ENCODE measurements at places on chromosomes 7 and 10.

- DNase-seq = no peak
These were observed 483.1 kb downstream of the GALNT17 start for GRCh38 chr7:71615017-71615416.

- no peak for DNase-seq
These were observed 275.9 kb downstream of the SKAP2 start for GRCh38 chr7:26588511-26588910.

DNA sequence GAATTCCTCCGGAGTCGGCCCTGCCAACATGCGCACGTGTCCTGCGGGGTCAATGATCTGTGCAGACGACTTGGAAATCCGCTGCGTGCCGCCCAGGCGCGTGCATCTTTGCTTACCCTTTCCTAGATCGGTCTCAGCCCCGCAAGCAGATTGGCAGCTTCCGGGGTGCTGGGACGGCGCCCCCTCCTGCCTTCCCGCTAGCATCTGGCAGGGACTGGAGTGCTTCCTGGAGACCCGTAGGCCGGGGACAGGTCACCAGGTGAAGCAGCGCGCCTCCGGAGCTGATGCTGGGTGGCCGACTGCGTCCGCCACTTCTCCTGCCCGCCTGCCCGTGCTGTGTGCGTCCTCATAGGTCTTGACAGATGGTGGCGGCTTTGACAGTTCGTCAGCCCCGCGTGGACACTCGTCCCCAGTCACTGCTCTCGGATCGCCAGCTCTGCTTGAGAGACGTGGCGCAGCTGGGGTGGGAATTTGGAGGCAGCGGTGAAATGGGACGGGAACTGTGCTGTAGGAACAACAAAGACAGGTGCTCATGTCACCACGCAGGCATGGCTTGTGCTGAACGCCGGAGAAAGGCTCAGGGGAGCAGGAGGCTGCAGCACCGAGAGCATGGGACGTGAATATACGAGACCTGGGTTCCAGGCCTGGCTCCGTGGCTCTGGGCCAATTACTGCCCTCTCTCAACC is 21.9 kb upstream of the KCNK18 start:
- DNase-seq = no peak

GRCh38 chr10:114102256-114102655 is 58.6 kb downstream of the ADRB1 start:
- no peak for DNase-seq

DNA sequence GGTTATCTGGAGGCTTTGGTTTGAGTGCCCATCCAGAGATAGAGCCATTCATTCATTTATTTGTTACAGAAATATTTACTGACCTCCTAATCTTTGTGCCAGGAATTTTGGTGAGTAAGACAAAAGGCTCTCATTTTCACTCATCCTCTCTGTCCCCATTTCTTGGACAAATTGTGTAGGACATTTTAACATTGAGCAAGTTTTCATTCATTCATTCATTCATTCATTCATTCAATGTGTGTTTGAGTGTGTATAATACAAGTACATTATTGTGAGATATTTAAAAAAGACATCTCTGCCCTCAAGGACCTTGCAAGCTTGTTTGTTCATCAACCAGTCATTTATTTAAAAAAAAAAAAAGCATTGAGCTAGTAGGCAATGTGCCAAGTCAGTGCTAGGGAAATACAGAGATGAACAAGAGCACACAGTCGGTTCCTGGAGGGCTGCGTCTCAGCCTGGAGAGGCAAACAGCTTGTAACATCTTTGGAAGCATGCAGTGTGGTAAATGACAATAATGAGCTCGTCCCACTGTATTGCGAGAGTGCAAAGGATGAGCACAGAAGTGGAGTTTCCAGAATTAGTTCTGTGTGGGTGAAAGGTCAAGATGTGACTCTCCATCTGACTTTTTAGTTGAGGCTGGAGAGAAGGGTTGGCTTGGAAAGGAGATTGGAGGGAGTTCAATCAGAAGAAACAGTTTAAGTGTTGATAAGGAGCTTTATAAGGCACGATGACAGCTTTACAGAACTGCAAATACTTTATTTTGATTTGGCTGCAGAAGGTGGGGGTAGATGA is 50.5 kb upstream of the HBP1 start:
- DNase-seq = no peak

DNA sequence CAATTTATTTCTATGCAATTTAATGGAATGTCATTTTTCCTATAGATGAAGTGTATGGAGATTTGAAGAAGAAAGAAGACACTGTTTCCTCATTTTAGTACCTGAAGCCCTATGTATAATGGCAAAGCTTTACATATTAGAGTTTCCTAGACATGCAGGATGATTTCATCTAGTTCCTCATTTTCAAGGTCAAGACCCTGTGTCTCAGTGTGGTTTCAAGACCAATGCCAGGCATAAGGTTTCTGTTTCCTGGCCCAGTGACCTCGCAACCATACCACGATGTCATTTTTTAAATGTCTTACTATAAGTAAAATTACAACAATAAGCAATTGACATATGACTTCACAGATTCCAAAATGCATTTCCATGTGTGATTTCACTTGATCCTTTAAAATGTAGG is 336.5 kb upstream of the PRKCQ start:
- DNase-seq = no peak

- no peak for DNase-seq
These were observed 67.7 kb downstream of the AKR1B1 start for GRCh38 chr7:134391223-134391622.

- no peak for DNase-seq
These were observed 58.9 kb upstream of the STRIP2 start for GRCh38 chr7:129375141-129375938.

- no peak for DNase-seq
These were observed 48.4 kb downstream of the CACNA2D1 start for GRCh38 chr7:82395147-82395546.

- no peak for DNase-seq
These were observed 303.5 kb downstream of the BBS9 start for GRCh38 chr7:33432821-33433220.

- DNase-seq = no peak
These were observed 56.2 kb upstream of the ETV1 start for GRCh38 chr7:14045651-14046050.

GRCh38 chr10:111035542-111035941 is 41.3 kb upstream of the ADRA2A start:
- no peak for DNase-seq

- no peak for DNase-seq
These were observed 151.5 kb downstream of the KIF20B start for GRCh38 chr10:89852872-89853271.

- DNase-seq = no peak
These were observed 22.7 kb downstream of the ENTPD7 start for GRCh38 chr10:99682032-99682431.

GRCh38 chr10:116470768-116471415 is 43.2 kb downstream of the PNLIPRP3 start:
- DNase-seq = no peak

- no peak for DNase-seq
These were observed 60.9 kb downstream of the RBM20 start for GRCh38 chr10:110704906-110705476.

DNA sequence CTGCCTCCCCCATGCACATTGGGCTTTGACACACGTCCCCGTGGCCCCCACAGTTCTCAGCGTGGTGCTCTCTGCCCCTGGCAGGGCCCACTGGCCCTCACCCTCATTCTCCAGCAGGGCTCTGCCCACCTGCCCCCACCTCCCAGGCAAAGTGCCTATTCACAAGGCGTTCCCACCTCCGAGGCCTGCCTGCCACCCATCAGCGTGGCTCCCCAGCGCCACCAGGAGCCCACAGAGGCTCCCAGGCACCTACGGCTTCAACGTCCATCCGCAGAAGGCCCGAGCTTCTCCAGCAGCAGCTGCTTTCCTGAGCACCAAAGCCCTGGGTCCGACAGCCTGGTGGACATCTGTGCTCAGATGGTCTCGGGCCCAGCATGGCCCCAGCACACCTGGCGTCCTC is 211.8 kb upstream of the PPP2R2D start:
- no peak for DNase-seq

GRCh38 chr7:5633161-5634106 is 148.0 kb downstream of the RNF216 start:
- DNase-seq = no peak

- DNase-seq = no peak
These were observed 122.8 kb downstream of the KAT6B start for GRCh38 chr10:74949034-74949832.

GRCh38 chr10:1270906-1271305 is 214.7 kb downstream of the WDR37 start:
- no peak for DNase-seq

GRCh38 chr7:131014906-131015656 is 281.1 kb upstream of the KLF14 start:
- no peak for DNase-seq

GRCh38 chr7:127979728-127980126 is 51.5 kb downstream of the LRRC4 start:
- no peak for DNase-seq

DNA sequence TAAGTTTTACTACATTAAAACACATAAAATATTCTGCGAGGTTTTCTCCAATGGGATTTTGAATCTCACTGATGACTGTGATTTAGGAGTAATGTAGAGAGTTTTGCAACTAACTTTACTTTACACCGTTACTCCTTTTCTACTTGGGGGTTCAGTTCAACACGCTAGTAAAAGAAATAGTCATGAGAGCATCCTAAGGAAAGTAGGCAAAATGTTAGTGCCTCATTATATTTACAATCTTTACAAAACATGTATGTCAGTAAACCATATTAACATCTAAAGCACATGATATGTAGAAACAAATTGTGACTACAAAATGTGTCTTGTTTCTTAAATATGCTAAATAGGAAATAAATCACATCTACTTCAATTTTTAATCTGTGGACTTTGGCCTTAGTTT is 6.0 kb downstream of the MEOX2 start:
- no peak for DNase-seq

DNA sequence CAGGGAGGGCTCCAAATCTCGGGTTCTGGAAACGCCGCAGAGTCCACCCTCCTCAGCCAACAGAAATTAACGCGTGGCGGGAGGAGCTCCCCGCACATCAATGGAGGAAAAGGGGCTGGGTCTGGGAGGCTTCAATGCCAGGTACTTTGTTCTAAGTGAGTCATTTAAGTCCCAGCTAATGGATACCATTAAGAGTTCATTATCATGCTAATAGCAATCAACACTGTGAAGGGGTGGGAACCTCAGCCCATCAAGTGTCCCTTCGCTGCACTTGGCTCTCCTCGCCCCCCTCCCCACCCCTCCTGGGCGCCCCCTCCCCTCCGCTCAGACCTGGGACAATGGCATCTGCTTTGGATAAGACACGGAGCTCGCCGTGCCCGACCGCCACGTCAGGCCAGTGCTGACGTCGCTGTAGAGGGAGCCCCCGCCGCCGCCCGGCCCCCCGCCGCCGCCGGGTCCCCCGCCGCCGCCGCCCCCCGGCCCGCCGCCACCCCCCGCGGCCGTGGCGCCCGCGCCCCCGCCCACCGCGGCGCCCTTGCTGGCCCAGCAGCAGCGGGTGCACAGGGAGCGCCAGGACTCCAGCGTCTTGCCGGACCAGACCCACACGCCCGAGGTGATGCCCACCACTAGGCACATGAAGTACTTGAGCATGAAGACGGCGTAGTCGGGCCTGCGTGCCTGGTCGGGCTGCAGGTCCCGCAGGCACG is 2.9 kb downstream of the FZD8 start:
- no peak for DNase-seq

DNA sequence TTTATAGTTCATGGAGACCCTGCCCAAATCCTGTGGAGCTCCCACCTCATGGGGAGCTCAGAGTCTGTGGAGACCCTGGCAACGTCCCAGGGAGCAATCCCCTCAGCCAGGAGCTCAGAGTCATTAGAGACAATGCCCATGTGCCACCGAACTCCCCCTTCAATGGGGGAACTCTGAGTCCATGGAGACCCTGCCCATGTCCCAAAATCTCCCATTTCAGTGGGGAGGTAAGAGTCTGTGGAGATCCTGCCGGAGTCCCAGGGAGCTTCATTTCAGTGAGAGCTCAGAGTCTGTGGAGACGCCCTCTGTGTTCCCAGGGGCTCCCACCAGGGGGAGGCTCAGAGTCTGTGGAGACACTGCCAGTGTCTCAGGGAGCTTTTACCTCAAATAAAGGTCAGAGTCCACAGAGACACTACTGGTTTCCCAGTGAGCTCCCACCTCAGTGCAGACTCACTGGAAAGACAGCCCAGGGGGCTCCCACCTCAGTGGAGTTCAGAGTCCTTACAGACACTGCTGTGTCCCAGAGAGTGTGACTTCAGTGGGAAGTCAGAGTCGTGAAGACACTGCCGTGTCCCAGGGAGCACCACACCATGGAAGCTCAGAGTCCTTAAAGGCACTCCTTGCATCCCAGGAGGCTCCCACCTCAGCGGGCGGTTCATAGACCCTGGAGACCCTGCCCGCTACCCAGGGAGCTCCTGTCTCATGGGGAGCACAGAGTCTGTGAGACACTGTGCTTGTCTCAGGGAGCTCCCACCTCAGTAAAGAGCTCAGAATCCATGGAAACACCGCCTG is 5.0 kb downstream of the MYO1G start:
- DNase-seq = no peak

DNA sequence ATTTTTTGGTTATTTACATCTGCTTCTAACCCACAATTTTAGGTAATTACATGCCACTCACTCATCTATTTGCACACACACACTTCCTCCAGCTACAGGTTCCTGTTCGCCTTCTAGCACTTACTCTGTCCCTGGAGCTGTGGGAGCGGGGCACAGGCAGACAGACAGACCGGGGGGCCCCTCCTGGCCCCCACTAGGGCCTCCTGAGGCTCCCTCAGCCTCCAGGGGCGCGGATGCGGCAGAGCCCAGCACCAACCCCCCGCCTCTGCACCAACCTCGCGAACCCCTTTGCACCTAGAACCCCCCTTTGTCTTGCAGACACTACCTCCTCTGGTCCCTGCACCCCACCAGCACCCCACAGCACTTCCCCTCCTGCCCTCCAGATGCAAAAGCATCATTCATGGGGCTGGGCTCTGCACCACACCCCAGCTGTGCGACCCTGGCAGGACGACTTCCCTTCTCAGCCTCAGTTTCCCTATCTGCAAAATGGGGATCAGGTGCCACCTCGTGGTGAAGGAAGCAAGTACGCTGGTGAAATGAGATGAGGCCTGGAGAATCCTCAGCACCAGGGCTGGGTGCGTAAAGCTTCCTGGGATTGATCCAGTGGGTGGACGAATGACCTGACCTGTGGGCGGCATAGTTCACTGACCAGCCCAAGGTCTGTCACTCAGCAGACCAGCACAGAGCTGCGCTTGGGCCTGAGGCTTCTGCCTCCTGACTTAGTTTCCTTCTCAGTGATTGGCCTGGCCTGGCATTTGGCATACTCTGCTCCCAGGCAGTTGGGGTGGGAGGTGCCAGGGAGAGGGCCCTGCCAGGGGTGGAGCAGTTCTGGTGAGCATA is 37.9 kb downstream of the ELFN1 start:
- no peak for DNase-seq

GRCh38 chr7:142983825-142984224 is 21.7 kb upstream of the KEL start:
- DNase-seq = no peak

GRCh38 chr10:132449811-132450181 is 52.8 kb downstream of the PWWP2B start:
- no peak for DNase-seq

GRCh38 chr7:142885311-142886230 is at the start of gene TRPV6:
TSS of gene TRPV6 (minus strand) at chr7:142885745.
- DNase-seq = no peak

DNA sequence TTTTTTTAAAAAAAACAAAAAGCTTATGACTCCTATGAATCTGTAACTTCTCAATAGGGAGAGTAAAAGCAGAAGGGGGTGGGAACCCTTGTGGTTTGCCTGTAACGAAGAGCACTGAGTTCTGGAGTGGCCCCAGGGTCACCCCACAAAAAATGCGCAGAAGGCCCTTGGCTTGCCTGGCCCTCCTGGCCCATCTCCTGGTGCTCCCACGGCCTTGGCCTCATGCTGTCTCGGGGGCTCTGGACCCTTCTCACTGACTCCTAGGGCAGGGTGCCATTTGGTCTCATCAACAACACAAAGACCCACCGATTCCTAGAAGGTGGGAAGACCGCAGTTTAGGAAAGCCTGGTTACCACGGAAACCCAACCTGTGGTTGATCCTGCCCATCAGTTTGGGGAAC is 40.8 kb downstream of the ZNF467 start:
- no peak for DNase-seq
